ENCODE measurements at places on chromosomes 11 and 22.

DNA sequence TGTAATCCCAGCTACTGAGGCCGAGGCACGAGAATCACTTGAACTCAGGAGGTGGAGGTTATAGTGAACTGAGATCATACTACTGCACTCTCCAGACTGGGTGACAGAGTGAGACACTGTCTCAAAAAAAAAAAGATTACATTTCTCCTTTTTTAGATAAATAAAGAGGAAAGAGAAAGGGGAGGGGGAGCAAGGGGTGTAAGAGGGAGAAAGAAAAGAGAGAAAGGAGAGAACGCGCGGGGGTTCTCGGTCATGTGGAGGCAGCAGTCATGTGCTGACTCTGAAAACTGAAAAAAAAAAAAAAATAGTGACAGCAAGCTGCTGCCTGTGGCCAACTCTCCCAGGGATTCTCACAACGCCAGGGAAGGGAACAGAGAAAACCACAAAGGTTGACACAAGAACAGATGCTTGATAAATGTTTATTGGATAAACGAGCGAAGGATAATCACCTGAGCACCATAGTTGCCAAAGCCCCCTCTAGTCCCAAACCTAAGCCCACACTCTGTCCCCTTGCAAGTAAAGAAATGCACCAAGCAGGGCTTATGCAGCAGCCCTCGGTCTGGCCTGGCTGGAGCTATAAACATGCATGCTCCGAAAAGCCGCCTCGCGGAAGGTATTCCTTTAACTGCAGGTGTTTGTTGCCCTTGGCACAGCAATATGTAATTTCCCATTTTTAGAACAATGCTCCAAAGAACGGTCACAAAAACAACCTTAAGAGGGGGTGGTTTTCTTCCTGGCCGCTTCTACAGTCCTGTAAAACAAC lies 14.5 kb downstream of the SCGB1A1 start:
- no peak for DNase-seq

DNA sequence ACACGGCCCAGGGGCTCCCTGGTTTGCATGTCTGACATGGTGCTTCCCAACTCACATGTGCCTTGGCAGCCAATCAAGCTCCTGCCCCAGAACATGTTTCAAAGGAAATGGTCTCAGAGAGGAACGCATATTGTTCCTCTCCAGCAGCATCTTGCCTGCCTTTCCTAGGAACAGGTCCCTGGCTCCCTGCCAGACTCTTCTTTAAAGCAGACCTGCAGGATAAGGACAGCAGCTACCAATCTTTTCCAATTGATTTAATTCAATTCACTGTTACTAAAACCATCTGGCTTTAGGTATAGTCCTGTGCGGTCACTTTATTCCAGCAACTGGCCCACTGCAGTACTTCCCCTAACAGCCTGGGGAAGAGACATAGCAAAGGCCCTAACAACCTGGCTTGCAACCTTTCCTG lies 79.9 kb downstream of the AMBRA1 start:
- peak; percentile 14 for DNase-seq

DNA sequence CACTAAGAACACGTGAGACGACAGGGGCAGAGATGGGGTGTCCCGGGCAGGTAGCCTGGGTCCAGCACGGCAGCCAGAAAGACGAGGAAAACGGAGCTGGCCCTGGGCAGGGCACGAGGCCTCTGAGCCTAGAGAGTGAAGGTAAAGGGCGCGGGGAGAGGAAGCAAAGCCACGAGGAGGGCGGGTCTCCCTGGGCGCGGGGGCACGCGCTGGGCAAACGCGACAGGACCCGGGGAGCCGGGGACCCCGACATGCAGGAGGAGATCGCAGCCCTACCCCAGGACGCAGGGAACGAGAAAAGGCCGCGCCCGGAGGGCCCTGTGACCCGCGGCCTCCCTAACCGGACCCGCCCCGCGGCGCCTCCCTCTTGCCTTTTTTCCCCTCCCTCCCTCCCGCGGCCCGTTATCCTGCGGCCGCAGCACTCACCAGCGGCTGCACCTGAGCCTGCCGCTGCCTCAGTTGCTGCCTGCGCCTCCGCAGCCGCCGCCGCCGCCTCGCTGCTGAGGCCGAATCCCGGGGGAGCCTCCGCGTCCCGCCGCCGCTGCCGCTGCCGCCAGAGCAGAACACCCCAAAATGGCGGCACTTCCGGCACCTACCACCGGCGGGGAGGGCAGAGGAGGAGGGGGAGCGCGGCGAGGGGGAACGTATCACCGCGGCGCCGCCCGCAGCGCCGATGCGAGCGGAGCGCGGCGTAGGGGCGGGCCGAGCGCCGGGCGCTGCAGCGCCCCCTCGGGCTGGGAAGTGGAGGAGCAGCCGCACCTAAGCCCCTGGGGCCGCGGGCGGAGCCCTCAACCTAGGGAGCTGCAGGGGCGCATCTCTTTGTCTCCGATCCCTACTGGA lies at the start of gene CELF1:
Gene CELF1 (minus strand): TSS at position 567 of the 840 bp plus-strand sequence. CDS start 53,609 bp downstream, outside the sequence.
- DNase-seq: peak; percentile 35

DNA sequence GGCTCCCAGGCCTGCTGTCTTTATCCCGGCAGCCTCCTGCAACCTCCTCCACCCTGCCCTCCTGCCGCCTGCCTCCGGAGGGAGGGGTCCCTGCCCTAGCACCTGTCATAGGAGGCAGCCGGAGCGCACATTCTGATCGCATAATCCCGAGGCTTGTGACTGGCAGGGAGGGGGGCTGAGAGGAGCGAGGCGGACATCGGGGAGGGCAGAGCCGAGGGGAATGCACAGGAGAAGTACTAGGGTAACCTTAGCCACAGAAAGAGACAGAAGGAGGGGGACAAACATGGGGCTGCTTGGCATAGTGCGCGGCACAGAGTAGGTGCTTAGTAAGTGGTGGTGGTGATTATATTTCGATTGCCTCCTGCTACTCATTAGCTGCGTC lies 9.2 kb upstream of the ALX4 start:
- no peak for DNase-seq

DNA sequence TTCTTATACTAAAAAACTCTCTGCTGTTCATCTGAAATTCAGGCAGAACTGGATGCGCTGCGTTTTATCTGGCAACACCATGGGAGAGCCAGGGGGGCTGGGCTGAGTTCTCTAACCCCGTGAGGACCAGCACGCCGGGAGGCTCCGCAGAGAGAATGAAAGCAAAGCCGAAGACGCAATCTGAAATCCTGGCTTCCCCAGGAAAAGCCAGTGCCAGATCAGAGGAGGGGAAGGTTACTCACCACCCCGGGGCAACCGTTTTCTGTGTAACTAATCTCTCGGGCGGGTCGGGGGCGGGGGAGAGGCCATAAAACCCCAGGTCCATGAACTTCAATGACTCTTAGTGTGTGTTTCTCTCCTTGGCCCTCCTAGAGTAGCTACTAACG lies 99.4 kb downstream of the SHANK2 start:
- no peak for DNase-seq

DNA sequence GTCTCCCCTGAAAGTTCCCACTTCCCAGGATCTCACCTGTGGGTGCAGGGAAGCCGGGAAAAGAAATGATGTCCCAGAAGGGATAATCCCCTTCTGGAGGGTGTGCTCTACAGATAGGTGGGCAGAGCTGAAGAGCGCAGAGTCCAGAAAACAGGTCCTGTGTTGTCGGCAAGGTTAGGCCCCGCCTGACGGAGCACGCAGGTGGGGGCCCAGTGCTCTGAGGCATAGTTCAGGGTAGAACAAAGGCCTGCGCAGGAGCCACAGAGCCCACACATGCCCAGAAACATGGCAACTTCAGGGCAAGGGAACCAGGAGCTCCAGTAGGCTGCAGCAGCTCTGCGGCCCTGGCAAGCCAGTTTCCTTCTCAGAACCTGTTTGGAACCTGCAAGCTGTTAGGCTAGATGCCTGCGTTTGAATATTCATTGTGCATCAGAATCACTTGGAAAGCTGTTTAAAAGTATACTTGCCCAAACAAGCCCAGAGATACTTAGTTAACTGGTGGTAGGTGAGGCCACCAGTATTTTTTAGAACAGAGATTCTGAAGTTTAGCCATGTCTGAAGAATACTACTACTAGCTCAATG lies 386.6 kb downstream of the BUD13 start:
- no peak for DNase-seq

Data from NCI-H510A treated with DMSO at 0.1 percent for 48 hours (cell line).